ENCODE measurements at places on chromosomes 5 and 9.
A peak's percentile ranks its signal among the peaks of the same experiment; 100 is the strongest.

GRCh38 chr5:154520861-154521453 lies 42.9 kb upstream of the HAND1 start:
- DNase-seq, result no peak

DNA sequence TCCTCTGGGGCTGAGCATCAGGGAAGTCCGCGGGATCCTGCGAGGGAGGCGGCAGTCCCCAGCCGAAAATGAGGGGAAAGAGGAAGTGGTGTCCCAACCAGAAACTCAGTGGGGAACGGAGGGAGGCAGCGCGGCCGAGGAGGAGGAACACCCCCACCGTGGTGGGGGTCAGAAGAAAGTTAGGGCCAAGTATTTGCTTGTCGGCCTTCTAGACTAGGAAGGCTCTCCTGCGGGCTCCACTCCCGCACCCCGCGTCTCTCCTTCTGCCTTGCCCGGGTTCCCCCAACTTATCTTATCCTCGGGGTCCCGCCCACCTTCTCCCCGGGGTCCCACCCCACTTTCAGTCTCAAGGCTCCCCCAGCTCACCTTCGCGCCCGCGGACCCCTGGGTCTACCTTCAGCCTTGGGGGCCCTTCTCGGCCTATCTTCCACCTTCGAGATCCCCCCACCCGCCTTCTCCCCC lies 557 bp upstream of the PHF2 start:
- peak; percentile 27 for DNase-seq

GRCh38 chr9:110807956-110808598 lies 139.5 kb downstream of the MUSK start:
- DNase-seq, result no peak

DNA sequence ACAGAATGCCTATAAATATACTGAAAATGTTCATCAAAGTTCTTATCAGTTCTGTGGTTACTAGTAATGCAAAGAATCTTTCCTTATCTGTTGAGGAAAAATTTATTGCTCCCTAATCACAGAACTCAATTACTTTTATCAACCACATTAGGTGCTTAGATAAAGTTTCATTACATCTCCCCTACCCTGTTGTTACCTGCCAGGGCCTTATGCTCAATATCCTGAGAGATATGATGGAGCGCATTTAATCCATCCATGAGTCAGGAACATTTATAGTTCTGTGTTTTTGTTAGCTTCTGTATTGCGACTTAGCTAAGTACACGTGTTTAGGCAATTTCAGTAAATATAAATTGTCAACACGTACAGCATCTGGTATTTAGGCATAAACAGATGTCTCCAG lies 164.3 kb upstream of the ST8SIA4 start:
- DNase-seq, result no peak

DNA sequence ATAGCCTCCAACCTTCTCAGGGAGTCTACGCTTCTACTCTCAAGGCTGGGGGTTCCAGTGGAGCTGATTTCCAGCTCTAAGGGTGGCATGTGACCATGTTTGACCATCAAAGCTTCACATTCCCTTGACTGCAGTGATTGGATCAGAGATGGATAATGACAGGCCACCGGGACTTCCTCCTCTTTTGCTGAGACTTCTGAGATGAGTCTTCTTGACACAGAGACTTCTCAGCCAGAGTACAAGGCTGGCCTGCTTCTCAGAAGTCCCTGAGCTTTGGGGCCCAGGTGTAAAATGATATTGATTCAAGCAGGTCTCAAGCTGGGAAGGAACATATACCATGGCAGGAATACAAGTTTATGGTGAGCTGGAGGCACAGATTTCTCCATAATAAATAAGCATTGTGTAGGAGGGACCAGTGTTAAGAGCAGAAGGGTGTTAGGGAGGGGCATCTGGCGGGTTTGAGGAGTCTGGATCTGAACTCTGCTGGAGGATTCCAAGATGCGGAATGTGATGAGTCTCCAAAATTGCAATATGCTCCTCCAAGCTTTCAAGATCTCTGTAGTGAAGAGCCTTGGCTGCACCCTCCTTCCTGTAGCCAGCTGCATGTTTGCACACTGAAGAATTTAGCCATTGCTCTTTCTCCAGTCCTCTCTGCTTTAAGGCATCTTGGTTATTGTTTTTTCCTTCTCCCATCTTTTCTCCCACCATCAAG lies 41.7 kb upstream of the HSD17B4 start:
- DNase-seq, result peak; percentile 73

DNA sequence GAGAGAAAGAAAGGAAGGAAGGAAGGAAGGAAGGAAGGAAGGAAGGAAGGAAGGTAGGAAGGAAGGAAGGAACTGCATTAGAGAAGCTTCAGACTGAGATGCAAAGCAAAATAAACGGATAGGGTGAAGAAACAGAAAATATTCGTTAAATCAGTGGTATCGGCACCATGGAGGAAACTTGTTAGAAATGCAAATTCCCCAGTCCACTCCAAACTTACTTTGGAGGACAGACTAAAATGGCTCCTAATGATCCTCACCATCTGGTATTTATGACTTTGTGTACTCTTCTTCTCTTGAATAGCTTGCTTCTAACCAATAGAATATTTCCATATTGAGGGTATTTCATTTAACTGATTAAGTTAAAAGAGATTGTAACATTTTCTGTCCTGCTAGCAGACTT lies 87.9 kb upstream of the GCNT4 start:
- DNase-seq, result no peak

- peak; percentile 8 for DNase-seq
Observed at GRCh38 chr9:6968271-6968670, 210.5 kb downstream of the KDM4C start.

- no peak for DNase-seq
Observed at GRCh38 chr5:141866096-141866495, 12.1 kb downstream of the PCDH1 start.

GRCh38 chr9:136239983-136240330 lies 5.7 kb downstream of the QSOX2 start:
- DNase-seq, result no peak

GRCh38 chr9:17519761-17520160 lies 59.1 kb upstream of the SH3GL2 start:
- DNase-seq, result peak; percentile 17

DNA sequence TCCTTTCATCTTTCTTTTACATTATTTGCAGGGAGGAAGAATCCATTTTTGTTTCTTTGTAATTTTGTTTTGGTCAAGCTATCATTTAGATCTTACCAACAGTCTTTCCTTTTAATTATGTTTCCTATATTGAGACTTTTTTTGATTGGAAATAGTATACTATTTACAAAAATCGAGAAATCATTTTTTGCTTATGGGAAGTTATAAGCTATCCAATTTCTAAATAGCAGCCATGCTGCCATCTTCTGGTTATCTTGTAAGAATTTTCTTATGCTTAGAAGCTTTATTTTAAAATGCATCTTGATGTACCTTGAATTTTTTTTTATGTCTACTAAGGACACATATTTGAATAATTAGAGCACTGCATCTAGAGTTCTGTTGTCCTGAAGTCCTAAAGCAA lies 821.2 kb downstream of the PTPRD start:
- peak; percentile 8 for DNase-seq

GRCh38 chr5:132667309-132667708 lies 6.5 kb upstream of the IL4 start:
- DNase-seq, result no peak

DNA sequence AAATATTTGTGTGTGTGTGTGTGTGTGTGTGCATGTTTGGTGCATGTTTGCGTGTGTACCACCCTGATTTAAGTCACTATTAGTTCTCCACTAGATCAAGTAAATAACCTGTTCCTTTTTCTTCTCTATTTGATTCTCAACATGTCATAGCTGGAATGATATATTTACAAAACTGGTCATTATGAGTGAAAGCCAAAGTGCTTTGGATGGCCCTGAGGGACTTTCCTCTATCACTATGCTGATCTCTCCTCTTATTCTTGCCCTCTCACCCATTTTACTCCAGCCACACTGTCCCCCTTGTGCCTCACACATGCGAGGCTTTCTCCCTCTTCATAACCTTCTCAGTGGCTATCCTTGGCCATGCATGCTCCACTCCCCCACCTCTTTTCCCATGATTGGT lies 144.6 kb upstream of the NMUR2 start:
- DNase-seq, result no peak

- no peak for DNase-seq
Observed at GRCh38 chr9:97905228-97905627, 17.1 kb downstream of the TRMO start.

GRCh38 chr9:131698618-131698985 lies 41.3 kb downstream of the RAPGEF1 start:
- no peak for DNase-seq

- DNase-seq, result peak; percentile 91
Observed at GRCh38 chr5:33120671-33121070, 320.1 kb upstream of the TARS1 start.

Data from fibroblast of the aortic adventitia (primary cell).